SW 1271 (cell line): ENCODE measurements at places on chromosomes 7 and 10.

- DNase-seq, result no peak
Measured at GRCh38 chr7:71769326-71769725, 637.4 kb downstream of the GALNT17 start.

GRCh38 chr10:26479766-26480492, 41.8 kb downstream of the APBB1IP start:
- no peak for DNase-seq

- DNase-seq, result no peak
Measured at GRCh38 chr7:106405697-106406141, 120.9 kb upstream of the NAMPT start.

GRCh38 chr10:60846173-60846572, 67.9 kb downstream of the CDK1 start:
- no peak for DNase-seq

GRCh38 chr7:106193661-106194060, 81.5 kb upstream of the SYPL1 start:
- no peak for DNase-seq

GRCh38 chr10:93859049-93859655, 34.6 kb upstream of the SLC35G1 start:
- DNase-seq, result peak; percentile 7

DNA sequence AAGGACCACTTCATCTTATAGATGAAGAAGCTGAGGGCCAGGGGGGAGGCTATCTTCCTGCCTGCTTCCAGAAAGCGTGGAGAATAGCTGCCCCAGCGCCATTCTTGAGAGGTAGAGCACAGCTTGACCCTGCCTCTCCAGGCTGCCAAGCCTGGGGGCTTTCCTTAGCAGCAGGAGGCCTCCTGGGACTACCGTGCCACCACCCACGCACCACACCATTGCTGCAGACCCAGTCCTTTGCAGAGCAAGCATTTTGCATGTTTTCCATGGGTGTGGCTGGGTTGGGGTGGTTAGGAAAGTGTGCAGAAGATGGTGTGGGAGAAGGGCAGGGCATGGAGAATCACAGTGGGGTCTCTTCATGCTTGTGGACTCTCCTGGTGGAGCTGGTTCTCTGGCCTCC, 64.9 kb downstream of the TBXAS1 start:
- DNase-seq, result no peak

- no peak for DNase-seq
Measured at GRCh38 chr10:93827056-93827804, 66.5 kb upstream of the SLC35G1 start.
